GM23338 (cell line): ENCODE measurements at places on chromosomes 16 and 17. TPM values are rescaled to one million over a fixed set of nuclear protein-coding genes. Genes with fewer than 3 reads are reported as not detected.

GRCh38 chr17:40344421-40345160 lies 19.9 kb downstream of the GJD3 start:
- DNase-seq: no peak

DNA sequence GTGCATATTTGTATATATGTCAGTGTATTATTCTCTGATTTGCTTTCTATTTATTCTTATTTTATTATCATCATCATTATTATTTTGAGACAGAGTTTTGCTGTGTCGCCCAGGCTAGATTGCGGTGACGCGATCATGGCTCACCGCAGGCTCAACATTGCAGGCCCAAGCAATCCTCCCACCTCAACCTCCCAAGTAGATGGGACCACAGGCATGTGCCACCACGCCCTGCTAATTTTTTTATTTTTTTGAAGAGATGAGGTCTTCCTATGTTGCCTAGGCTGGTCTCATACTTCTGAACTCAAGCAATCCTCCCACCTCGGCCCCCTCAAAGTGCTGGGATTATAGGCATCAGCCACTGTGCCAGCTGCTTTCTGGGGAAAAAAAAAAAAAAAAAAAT lies 8.4 kb upstream of the ARHGAP17 start:
- DNase-seq: no peak

DNA sequence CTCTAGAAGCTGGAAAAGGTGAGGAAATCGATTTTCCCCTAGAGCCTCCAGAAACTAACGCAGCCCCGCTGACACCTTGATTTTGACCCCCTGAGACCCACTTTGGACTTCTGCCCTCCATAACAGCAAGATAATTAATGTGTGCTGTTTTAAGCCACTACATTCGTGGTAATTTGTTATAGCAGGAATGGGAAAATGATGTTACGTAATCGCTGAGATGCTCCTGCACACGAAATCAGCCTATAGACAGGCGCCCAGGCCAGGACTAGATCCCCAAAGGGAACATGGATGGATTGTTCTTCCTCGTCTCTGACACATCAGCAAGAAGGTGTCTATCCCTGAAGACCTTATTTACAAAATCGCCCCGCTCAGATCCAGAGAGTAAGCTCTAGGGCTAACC lies 1.4 kb upstream of the MYOCD start:
- no peak for DNase-seq

- DNase-seq: no peak
Measured at GRCh38 chr17:34010534-34010933, 244.6 kb upstream of the CCL2 start.

Gene CD79B
- polyA plus RNA-seq: 1.5 and 2.5 TPM in 2 replicates

Gene EME1
- 14.4 and 14.7 TPM in 2 replicates for polyA plus RNA-seq
